ENCODE measurements at places on chromosomes 5 and 9.

DNA sequence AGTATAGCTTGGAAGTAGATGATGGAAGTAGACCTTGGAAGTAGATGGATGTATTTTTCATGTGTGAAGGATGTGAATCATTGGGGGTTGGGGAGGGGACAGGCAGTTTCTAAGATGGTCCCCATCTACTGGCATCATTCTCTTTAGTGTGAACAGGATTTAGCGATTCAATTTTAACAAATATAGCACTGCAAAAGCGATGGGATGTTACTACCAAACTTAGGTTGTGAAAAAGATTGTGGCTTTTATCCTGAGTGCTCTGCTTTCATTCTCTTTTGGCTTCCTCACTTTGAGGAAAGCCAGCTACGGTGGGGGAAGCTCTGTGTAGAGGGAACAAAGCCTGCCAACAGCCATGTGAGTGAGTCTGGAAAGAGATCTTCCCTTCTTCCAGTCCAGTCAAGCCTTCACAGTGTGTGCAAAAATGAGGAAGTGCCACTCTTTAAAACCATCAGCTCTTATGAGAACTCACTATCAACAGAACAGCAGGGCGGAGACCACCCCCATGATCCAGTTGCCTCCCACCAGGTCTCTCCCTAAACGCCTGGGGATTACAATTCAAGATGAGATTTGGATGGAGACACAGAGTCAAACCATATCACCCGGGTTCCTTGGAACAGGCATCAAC lies 441.4 kb downstream of the SH3GL2 start:
- DNase-seq = no peak

DNA sequence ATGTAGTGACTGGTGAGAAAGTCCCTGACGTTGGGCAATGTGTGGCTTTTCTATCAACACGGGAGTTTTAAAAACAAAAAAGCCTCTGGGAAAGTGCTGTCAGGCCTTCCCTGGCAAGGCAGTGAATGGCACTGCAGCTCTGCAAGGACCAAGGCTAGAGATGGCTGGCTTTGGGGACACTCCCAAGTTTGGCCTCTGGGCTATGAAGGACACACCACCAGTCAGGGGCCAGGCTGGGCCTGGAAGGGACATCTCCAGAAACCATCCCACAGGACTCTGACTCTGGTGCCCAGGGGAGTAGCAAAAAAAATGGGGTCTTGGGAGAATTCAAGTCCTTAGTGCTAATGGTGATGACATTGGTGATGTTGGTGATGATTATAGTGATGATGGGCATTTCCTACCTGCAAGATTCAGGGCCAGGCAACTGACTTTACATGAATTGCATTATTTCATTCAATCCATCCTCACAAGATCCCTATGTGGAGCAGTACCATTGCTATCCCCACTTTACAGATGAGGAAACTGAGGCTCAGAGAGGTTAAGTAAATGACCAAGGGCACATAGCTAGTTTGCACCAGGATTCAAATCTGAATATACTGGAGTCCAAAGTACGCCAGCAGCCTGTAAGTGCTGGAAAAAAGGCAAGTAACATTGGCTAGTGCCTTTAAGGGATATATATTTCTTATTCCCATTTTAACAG lies 2.6 kb upstream of the PPARGC1B start:
- no peak for DNase-seq

- DNase-seq = peak; percentile 44
Observed at GRCh38 chr5:14869668-14870164, 1.9 kb downstream of the ANKH start.

DNA sequence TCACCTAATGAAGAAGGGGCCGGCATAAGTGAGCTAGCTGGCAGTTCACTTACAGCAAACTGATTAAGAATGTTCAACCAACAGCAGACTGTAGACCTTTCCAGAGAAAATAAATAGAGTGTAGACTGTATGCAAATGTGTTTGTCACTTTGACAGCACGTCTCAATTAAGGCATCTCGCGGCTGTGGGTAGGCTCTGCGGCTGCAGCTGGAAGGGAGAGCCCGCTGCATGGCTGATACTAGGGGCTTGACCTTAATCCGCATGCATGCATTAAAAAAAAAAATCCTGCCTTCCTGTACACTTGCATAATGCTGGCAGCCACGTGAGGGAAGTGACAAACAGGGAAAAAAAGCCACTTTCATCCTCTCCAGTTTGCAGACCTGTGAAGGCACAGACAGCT lies 82.3 kb downstream of the CRB2 start:
- no peak for DNase-seq

- no peak for DNase-seq
Observed at GRCh38 chr5:87781976-87782375, 369.2 kb upstream of the CCNH start.

DNA sequence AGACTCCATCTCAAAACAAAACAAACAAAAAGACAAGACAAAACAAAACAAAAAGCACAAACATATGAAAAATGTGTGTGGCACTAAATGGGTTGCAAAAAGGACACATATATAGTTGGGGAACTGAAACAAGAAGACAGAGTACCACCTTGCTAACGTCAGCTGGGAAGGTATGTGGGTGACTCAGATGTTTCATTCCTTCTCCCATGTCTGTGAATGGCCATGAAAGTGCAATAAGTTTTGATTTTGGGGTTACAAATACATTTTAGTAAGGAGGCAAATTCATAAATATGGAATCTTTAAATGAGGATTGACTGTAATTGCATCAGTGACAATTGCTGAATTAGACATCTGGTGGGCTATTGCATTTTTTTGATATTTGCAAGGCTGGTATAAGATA lies 81.6 kb upstream of the KLF4 start:
- DNase-seq = no peak

DNA sequence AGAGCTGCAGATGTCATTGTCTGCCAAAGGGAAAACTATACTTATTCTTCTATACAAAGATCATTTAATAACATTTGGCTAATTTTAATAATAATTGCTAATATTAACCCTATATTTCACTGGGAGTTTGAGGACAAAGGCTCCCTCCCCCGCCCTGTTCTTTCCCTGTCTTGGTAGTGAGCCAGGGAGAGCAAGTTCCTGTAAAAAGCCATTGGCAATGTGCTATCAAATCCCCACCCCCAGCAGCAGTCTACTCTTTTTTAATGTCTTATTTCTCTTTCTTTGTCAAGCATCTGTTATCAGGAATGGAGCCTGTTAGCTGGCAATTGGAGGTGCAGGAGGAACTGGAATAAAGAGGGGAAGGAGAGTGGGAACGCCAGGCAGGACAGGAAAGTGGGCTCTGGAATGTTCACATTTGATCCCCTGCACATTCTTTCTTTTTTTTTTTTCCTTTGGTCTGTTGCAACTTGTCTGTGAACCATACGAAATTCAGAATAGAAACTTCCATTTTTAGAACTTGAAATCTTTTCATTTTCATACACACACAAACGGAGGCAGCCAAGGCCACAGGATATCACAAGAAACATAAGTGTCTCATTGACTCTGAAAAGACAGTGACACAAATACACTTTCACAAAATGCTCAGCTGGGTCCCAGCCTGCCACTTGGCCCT lies 664.8 kb upstream of the ZNF608 start:
- DNase-seq = no peak

DNA sequence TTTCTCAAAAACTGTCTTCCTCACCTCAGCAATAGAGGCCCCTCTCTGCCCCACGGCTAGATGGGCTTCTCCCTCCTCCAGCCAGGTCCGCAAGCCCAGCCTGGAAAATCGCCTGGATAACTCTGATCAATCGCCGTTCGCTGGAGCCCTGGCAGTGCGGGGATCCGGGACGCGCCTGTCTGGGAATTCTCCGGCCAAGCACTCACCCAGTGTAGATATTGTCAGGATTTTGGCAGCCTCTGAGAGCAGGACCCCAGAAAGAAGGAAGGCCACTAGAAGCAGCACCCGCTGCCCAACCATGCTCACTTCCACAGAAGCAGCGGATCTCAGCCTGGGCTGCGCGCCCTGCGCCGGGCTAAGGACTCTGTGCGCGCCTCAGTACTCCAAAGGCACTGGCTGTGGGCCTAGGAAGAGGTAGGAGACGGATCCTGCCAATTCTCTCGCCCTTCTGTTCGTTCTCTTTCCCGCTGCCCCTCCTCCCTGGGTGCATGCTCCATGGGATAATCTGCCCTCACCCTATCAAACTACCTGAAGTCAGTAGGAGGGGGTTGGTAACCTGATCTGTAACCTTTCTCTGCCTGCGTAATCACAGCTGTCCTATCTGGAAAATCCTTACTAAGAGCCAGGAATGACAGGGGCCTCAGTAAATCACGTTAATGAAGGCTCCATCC lies at the start of gene UGT3A1:
Gene UGT3A1 (minus strand): TSS at position 450 of the 671 bp plus-strand sequence. CDS start 150 bp downstream, at position 300.
- DNase-seq = no peak

DNA sequence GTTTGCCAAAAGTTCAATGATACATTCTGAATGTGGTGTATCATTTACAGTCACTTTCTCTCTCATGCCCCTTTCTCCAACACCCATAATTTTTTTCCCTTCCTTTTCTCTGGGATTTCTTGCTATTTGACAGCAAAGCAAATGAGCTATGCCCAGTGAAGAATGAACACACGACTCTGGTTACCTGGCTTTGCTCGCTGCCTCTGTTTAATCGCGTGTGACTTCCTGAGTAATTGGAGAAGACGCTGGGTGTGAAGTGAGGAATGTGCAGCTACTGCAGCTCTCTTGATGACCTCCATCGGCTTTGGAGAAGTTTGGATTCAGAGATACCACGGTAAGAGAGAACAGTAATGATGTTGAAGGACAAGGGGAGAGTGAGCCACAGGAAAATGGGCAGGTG lies 651.8 kb downstream of the KIF4B start:
- DNase-seq = no peak

- DNase-seq = no peak
Observed at GRCh38 chr5:59843511-59844213, 49.9 kb downstream of the PDE4D start.

DNA sequence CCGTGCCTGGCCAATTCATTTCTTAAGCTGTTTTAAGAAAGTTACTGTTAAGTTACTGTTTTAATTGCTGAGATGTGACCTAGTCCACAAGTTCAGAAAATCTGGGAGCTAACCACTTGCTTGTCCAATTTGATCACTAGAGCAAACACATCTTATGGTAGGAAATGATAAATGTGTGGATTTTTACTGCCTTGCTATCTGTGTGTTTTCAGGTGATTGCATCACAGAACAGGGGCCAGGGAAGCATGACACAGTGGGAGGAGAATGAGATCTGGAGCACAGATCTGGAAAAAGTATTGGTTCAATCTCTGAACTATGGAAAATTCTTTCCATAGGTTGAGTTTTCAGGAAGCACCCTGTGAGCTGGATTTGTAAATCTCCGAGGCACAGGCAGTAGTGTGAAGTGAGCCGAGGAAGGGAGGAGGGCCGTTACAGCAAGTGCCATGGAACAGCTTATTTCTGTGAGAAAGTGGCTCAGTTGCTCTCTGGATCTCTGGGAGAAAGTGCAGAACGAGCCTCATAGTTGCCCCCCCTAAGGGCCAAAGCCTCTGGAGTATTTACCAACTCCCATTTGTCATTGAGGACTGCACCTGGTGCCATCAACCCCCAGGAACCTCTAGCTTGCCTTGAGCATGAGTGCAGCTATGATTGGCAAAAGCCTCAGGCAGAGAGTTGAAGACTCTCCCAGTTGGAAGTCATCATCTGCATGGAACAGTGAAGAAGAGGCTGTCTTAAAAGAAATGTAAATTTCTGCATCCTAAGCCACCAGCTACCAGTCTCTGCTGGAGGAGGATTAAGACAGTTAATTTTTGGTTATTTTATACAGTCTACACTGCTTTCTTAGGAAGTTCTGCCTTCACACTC lies 161.8 kb upstream of the CLINT1 start:
- no peak for DNase-seq

DNA sequence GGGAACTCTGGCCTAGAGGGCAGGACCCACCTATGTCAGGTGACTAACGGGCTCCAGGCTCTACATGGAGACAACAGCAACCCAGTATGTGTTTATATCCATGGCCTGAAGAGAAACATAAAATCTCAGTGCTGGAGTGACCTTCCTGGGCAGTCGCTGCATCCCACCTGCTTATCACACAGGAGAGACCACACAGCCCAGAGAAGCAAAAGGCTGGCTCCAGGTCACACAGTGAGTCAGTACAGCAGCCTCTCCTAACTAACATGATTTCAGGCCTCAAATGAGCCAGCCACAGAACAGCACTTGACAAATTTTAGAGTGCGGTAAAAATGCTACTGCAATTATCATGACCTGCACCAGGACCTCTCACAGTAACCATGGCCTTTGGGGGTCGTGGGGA lies 54.0 kb upstream of the TGFBR1 start:
- no peak for DNase-seq

- no peak for DNase-seq
Observed at GRCh38 chr5:5080790-5081189, 59.3 kb upstream of the ADAMTS16 start.

- DNase-seq = peak; percentile 76
Observed at GRCh38 chr5:35777358-35778087, 79.2 kb upstream of the IL7R start.

GRCh38 chr5:78811866-78812265 lies 163.3 kb upstream of the LHFPL2 start:
- DNase-seq = no peak

GRCh38 chr5:119582987-119583386 lies 46.4 kb upstream of the FAM170A start:
- no peak for DNase-seq

DNA sequence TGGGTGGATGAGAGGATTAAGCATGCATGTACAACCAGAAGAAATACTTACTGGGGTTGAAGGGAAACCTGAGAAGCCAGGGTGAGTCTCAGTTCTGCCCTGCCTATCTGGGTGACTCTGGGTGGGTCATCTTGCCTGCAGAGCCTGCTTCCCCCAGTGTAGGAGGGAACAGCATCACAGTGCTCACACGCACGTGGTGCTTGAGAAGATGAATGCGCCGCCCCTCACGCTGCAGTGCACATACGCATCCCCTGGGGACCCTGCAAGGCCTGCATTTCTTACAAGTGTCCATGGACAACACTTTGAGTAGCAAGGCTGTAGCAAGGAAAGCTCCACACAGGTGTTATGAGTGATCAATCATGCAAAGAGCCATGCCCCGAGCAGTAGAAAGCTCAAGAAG lies 18.7 kb upstream of the GABBR2 start:
- no peak for DNase-seq

DNA sequence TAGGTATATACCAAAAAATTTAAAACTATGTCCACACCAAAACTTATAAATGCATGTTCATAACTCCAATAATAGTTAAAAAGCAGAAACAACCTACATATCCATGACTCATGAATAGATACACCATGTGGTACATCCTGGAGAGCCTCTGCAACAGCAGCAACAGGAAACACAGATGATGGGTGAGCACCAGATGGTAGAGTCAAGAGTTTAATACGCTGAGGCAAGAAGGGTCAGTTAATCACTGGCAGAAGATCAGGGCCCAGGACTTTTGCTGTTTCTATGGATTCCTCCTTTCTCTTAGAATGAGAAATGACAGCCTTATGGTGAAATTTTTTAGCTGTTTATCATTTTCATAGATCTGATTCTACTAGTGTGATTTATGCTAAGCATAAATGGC lies 351.8 kb upstream of the ADAMTSL1 start:
- no peak for DNase-seq

DNA sequence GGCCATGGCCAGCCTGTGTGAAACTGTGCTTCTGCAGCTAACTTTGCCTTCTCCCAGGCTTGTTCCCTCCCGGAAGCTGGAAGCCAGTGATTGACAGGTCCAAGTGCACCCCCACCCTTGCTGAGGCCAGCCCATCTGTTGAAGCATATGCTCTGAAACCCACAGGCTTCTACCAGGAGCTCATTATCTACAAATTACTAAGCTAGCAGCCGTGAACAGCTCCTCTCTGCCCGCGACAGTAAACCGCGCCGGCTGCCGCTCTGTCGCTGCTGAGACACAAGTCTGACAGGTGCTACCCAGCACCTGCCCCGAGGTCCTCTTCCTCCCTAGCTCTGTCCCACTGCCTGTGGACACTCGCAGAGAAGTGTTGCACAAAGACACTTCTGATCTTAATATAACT lies 490.9 kb downstream of the GADD45G start:
- DNase-seq = no peak

GRCh38 chr9:95057101-95057500 lies 260.4 kb downstream of the FANCC start:
- no peak for DNase-seq

All from activated T-cell treated with anti-CD3 and anti-CD28 coated beads, Interleukin-2, amount 50 U/mL, for 72 hours (primary cell).